PC-9 (cell line): ENCODE measurements at places on chromosomes 7 and 10.
A peak's percentile ranks its signal among the peaks of the same experiment; 100 is the strongest.

DNA sequence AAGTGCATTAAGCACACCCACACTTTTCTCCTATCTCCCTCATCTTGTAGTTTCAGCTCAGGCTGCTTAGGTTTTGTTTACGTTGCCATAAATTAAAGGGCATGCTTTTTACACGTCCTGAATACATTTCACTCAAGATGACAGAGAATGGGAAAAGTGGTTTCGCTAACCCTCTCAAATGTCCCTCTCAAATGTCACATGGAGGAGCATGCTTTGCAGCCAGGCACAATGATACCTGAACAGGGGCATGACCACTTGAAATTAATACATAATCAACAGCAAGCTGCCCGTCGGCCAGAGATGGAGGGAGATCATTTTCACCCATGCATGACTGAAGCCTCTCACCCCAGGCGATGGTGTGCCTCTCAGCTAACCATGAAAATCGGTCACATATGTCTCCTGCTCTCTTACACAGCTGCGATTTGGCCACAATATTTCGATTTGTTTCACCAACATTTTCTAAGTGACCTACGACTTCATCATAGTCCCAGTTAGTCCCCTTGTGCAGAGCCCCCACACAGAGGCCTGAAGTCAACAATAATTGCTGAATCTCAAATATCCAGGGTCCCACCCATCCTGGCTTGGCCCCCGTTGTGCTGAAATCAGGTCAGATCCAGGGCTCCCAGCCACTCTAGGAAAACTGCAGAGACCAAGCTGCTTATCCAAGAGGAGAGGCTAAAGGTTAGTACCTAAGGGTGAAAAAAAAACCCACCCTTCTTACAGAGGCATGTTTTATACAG, 373.9 kb upstream of the NFE2L3 start:
- H3K27ac ChIP-seq = no peak overlapping the region
- no peaks in the 10 kb centered on the region for H3K36me3 ChIP-seq
- no peak for DNase-seq
- peaks cover 41% of the 10 kb centered on the region for H3K27me3 ChIP-seq
- no peak overlapping the region for H3K4me3 ChIP-seq
- H3K4me1 ChIP-seq = no peaks in the 10 kb centered on the region

DNA sequence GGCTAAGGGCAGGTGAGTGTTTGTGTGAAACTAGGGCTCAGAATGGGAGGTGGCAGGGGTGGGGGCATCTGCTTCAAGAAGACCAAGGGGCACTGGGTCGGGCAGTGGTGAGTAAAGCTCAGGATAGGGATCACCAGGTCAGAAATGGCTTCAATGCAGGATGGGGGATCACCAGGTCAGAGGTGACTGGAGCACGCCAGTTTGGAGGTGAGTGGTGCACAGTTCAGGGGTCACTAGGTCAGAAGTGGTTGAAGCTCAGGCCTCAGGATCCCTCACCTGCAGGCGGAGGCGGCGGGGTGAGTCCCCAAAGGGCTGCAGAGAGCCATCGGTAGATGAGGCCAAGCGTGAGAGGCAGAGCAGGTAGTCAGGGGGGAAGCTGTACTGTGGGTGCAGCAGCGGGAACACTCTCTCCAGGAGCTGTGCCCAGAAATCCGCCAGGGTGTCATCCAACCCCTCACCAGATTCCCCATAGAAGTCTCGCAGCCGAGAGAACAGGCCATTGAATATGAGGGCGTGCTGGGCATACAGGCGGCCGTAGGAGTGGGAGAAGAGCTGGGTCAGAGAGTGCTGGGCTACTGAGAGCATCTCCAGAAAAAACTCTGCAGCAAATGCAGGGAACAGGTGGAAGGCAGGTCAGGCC, 1.8 kb downstream of the GPC2 start:
- H3K4me1 ChIP-seq = 0 out of 2 replicates have a peak, but pooled peaks cover 6% of the 10 kb centered on the region
- peaks cover 8% of the 10 kb centered on the region for H3K27me3 ChIP-seq
- no peak overlapping the region for H3K27ac ChIP-seq
- no peak for DNase-seq

GRCh38 chr7:25863729-25864110, 288.3 kb upstream of the NFE2L3 start:
- H3K36me3 ChIP-seq = no peaks in the 10 kb centered on the region
- peaks cover 11% of the 10 kb centered on the region for H3K27me3 ChIP-seq
- DNase-seq = no peak
- H3K4me3 ChIP-seq = 0 out of 2 replicates have a peak overlapping the region, but pooled peaks have one; percentile 51

DNA sequence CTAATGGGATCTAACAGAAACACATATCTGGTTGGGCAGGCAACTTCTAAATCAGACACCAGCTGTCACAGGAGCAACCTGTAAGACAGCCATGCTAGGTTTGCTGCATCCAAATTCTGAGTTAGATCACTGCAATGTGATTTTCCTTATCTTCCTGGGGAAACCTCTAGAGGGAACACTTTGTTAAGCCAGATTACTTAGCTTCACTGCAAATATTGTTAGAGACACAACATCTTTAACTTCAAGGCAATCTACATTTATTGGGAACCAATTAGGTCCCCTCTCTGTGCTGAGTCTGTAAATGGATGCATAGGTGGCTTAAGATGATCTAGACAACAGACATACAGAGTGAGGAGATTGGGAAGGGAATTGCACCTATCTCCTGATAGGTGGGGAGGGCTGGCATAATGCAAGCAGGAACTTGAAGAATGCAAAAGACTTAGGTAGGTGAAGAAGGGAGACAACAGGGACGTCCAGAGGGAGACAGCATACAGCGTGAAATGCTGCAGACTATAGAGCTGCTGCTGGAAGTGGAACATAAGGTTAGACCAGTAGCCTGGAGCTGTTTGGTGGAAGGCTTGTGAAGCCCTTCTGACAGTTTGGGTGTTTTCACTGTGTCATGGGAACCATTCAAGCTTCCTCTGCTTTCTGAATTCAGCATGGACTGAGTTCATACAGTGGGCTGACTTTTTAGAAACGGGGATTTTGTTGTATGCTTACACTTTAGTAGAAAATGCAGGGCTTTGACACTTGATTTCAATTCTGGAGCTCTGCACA, 109.8 kb upstream of the ELMO1 start:
- no peaks in the 10 kb centered on the region for H3K36me3 ChIP-seq
- H3K4me3 ChIP-seq = no peak overlapping the region
- H3K27ac ChIP-seq = no peak overlapping the region
- DNase-seq = no peak
- H3K27me3 ChIP-seq = no peaks in the 10 kb centered on the region

- H3K4me1 ChIP-seq = peaks cover 77% of the 10 kb centered on the region
- peak overlapping the region; percentile 20 for H3K4me3 ChIP-seq
- H3K36me3 ChIP-seq = no peaks in the 10 kb centered on the region
- peak; percentile 99 for DNase-seq
- H3K27me3 ChIP-seq = no peaks in the 10 kb centered on the region
- H3K27ac ChIP-seq = peak overlapping the region; percentile 93
Measured at GRCh38 chr7:47786557-47787248, 161.6 kb downstream of the PKD1L1 start.

DNA sequence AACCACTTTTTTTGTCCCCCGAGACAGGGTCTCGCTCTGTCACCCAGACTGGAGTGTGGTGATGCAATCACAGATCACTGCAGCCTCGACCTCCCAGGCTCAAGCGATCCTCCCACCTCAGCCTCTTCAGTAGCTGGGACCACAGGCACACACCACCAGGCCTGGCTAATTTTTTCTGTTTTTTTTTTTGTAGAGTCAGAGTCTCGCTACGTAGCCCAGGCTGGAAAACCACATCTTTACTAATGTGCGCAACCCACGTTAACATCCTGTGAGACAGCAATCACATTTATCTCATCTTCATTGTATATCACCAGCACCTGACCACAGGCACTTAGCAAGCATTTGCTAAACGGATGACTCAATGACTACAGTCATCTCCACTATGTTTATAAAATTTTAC, 77.8 kb upstream of the ATP6V0A4 start:
- no peak overlapping the region for H3K4me3 ChIP-seq
- H3K4me1 ChIP-seq = peaks cover 40% of the 10 kb centered on the region
- peak overlapping the region; percentile 66 for H3K27ac ChIP-seq

DNA sequence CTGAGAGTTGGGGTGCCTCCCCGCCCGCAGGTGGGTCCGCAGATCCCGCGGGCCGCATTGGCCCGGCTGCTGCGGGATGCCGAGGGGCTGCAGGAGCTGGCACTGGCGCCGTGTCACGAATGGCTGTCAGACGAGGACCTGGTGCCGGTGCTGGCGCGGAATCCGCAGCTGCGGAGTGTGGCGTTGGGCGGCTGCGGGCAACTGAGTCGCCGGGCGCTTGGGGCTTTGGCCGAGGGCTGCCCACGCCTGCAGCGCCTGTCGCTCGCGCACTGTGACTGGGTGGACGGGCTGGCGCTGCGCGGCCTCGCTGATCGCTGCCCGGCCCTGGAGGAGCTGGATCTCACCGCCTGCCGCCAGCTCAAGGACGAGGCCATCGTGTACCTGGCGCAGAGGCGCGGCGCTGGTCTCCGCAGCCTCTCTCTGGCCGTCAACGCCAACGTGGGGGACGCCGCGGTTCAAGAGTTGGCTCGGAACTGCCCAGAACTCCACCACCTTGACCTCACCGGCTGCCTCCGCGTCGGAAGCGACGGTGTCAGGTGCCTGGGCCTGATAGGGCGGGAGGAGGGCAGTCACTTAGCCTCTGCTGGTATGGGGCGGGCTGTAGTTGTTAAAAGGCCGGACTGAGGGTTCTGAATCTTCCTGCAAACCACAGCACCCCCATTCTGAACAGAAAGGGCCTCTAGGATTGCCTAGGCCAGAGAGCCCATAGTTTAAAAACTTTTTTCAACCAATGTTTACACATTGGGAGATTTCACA, 1.3 kb downstream of the FBXL15 start:
- H3K27ac ChIP-seq = 0 out of 2 replicates have a peak overlapping the region, but pooled peaks have one; percentile 57
- peaks cover 5% of the 10 kb centered on the region; the same call in 1 of the 2 replicates for H3K4me1 ChIP-seq
- H3K4me3 ChIP-seq = peak overlapping the region; percentile 94

GRCh38 chr7:94060752-94061151, 56.6 kb upstream of the BET1 start:
- no peak for DNase-seq
- H3K36me3 ChIP-seq = no peaks in the 10 kb centered on the region
- H3K27ac ChIP-seq = no peak overlapping the region
- H3K27me3 ChIP-seq = no peaks in the 10 kb centered on the region
- H3K4me3 ChIP-seq = no peak overlapping the region

GRCh38 chr7:3393862-3394261, 92.8 kb downstream of the SDK1 start:
- no peaks in the 10 kb centered on the region for H3K4me1 ChIP-seq
- no peak overlapping the region for H3K27ac ChIP-seq
- no peak for DNase-seq
- no peaks in the 10 kb centered on the region for H3K36me3 ChIP-seq
- no peak overlapping the region for H3K4me3 ChIP-seq

DNA sequence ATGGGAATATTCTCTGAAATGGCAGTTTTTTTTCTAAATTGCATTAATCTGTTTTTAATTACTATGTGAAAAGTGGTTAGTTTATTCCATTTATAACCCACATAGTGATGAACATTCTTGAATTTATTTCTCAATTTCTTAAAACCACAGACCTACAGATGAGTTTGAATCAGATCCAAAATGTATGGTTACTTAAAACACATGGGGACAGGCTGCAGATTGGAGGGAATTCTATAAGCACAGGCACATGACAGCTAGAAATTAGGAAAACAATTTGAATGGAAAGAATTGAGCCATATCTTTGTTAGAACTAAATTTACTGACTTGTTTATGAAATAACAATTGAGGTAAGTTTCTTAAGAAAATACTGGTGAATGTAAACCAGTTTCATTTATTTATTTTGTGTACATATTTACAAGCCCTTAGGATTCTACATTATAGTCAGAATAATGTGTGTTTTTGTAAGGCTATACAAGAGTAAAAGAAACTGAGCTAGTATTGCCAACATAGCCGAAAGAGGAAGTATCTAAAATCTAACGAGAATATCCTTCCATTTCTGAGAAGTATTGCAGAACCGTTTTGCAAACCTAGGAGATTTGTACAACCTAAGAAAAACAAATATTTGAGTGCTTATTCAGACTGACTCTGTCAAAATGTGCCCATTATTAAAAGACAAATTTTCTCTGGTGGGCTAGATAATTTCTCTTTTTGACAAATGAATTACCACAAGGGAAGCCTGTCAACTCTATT, 434.3 kb upstream of the SEMA3D start:
- DNase-seq = no peak
- no peaks in the 10 kb centered on the region for H3K36me3 ChIP-seq
- H3K27me3 ChIP-seq = no peaks in the 10 kb centered on the region
- no peak overlapping the region for H3K4me3 ChIP-seq
- H3K27ac ChIP-seq = no peak overlapping the region

DNA sequence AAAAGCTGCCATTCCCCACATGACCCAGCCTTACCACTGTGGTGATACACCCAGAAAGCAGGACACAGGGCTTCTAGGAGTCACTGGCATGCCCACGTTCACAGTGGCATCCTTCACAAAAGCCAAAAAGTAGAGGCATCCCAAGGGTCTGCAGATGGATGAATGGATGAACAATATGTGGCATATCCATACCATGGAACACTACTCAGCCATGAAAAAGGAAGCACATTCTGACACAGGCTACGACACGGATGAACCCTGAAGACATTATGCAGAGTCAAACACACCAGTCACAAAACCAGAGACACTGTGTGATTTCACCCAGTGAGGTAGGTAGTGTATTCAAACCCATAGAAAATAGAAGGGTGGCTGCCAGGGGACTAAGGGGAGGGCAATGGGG, 104.7 kb upstream of the DDC start:
- no peak overlapping the region for H3K27ac ChIP-seq
- 0 out of 2 replicates have a peak, but pooled peaks cover 10% of the 10 kb centered on the region for H3K36me3 ChIP-seq
- no peak for DNase-seq
- no peak overlapping the region for H3K4me3 ChIP-seq
- no peaks in the 10 kb centered on the region for H3K27me3 ChIP-seq
- H3K4me1 ChIP-seq = peaks cover 14% of the 10 kb centered on the region

DNA sequence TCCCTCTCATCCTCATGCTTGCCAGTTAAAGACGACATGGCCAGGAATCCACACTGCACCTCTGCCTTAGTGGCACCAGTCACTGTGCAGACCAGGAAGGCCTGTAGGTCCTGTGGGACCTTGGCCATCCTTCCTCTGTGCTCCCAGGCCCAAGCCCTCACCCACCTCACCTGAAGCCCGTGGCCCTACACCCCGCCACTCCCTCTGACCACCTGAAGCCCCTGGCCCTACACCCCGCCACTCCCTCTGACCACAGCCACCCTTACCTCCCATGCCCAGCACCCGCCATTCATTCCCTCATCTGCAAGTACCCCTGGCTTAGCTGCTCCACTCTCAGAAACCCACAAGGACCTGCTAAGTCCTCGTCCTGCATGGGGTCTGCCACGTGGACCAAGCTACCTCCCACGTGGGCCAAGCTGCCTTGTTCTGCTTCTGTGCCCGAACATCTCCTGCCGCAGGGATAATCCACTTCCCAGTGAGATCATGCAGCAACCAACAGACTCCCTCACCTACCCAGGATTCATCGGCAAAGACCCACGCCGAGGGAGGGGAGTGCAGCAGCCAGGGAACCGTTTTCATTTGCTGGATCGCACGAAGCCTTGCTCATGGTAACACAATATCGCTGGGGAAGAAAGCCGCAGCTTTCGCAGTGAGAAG, 151.2 kb downstream of the TCERG1L start:
- H3K27me3 ChIP-seq = peaks cover 51% of the 10 kb centered on the region
- H3K4me1 ChIP-seq = no peaks in the 10 kb centered on the region
- no peak overlapping the region for H3K4me3 ChIP-seq
- H3K36me3 ChIP-seq = no peaks in the 10 kb centered on the region
